ENCODE measurements at places on chromosomes 4 and X. TPM values are rescaled to one million over a fixed set of nuclear protein-coding genes. Genes with fewer than 3 reads are reported as not detected.

DNA sequence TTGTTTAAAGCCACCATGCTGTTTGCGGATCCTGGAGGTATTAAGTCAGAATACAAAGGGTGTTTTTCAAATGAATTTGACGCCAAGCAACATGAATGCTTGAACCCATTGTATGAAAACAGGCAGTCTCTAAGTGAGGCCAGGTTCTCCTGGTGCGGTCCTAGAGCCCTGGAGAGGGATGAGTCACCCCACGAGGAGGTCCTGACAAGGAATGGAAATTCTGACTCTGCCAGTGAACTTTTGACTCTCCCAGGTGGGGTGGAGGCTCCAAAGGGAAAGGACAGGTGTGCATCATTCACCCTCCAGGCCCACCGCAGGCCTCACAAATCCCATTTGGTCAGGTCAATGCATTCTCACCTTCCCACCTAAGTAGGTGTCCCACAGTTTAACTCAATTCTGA is 1.5 kb downstream of the TRIM2 start:
- no peaks in the 10 kb centered on the region for H3K27me3 ChIP-seq
- H3K27ac ChIP-seq = no peak overlapping the region
- no peak for DNase-seq
- no peak overlapping the region for H3K4me3 ChIP-seq
- no peaks in the 10 kb centered on the region for H3K36me3 ChIP-seq

DNA sequence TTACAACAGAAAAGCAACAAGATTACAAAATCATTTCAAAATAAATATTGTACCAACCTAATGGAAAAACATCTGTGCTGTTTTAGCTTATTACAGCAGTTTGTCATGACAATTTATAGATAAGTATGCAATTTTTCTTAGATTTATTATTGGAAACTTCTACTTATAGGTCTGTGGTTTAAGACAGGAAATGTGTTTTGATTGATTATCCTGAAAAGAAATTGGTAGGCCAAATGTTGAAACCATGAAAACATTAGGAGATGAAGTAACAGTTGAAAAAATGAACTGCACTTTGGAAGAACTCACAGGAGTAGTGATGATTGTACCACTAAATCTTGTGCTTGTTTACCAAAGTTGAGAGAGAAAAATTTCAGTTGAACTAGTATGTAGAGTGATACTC is 162.2 kb upstream of the GIMD1 start:
- H3K4me1 ChIP-seq = no peaks in the 10 kb centered on the region
- H3K36me3 ChIP-seq = no peaks in the 10 kb centered on the region
- no peak overlapping the region for H3K27ac ChIP-seq
- H3K27me3 ChIP-seq = no peaks in the 10 kb centered on the region

- H3K4me1 ChIP-seq = no peaks in the 10 kb centered on the region
- H3K27ac ChIP-seq = no peak overlapping the region
- no peaks in the 10 kb centered on the region for H3K27me3 ChIP-seq
- no peak for DNase-seq
- no peak overlapping the region for H3K4me3 ChIP-seq
- no peaks in the 10 kb centered on the region for H3K36me3 ChIP-seq
Measured at GRCh38 chrX:38595801-38596200, 34.5 kb downstream of the TSPAN7 start.

The NDUFA1 gene
- 202 TPM for total RNA-seq

DNA sequence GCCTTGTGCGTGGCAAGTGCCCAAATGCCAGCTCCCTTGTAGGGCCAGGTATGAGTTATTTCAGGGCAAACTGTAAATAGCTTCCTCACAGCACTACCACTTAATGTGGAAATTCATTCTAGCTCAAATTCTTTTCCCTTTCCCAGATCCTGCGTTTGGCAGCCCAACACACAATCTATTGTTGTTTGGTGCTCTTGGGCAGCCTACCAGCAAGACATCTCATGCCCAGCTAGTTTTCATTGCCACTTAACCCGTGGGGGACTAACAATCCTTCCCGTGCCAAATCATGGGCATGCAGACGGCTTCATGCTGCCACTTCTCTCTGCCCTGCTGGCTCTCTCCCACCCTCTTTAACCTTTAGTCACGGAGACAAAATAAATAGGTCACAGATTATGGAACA is 454.2 kb downstream of the GRIA2 start:
- H3K4me1 ChIP-seq = no peaks in the 10 kb centered on the region
- H3K27ac ChIP-seq = no peak overlapping the region
- no peak for DNase-seq
- no peaks in the 10 kb centered on the region for H3K36me3 ChIP-seq
- H3K27me3 ChIP-seq = no peaks in the 10 kb centered on the region

The DGAT2L6 gene
- not detected for total RNA-seq

DNA sequence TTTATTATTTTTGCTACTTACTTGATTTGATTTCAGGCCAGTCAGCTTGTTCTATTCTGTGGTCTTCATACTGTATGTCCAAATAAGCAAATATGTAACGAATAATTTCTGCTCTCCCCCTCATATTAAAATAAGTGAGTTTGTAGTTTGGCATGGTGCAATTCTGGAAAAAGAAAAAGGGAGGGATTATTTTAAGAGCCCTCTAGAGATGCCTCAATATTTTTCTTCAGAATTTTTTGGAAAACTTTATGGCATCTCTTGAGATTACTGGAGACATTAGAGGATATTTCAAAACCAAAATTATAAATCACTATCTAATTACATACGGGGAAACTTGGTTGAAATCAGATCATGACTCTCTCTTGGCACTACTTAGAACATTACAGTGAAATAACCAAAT is 8.2 kb downstream of the HPGDS start:
- no peaks in the 10 kb centered on the region for H3K36me3 ChIP-seq
- no peak overlapping the region for H3K4me3 ChIP-seq
- no peaks in the 10 kb centered on the region for H3K27me3 ChIP-seq
- H3K27ac ChIP-seq = no peak overlapping the region

- H3K36me3 ChIP-seq = no peaks in the 10 kb centered on the region
- no peak overlapping the region for H3K4me3 ChIP-seq
- H3K27me3 ChIP-seq = no peaks in the 10 kb centered on the region
- no peak for DNase-seq
Measured at GRCh38 chr4:10747186-10747585, 62.6 kb upstream of the CLNK start.

The GRID2 gene
- total RNA-seq = 0.16 TPM

DNA sequence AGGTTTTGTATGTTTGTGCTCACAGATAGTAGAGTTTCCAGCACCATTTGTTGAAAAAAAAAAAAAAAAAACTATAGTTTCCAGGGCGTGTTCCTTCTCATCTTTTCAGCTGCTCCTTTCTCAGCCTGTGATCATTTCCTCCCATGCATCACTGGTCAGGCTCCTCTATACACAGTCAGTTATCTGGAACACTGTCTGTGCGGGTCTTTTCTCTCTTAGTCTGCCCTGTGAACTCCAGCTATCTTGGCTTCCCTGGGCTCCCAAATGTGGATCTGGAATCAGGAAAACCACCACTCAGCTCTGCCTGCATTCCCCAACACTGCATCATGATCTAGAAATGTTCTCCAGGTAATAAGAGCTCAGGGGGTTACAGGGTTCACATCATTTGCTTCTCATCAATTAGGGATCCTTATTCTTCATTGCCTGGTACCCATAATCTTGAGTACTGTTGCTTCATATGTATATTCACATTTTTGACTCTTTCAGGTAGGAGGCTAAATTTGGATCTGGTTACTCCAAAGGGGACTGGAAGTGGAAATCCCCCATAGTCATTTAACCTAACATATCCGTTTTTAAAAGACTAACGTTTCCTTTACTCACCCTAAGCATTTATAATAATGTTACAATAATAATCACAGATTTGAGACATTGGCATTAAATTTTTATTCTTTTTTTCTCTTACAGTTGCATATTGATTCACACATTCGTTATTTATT is 221.8 kb upstream of the KLF3 start:
- H3K4me1 ChIP-seq = no peaks in the 10 kb centered on the region
- no peaks in the 10 kb centered on the region for H3K36me3 ChIP-seq
- no peak for DNase-seq
- H3K27me3 ChIP-seq = no peaks in the 10 kb centered on the region
- no peak overlapping the region for H3K4me3 ChIP-seq
- H3K27ac ChIP-seq = no peak overlapping the region

- peak overlapping the region; percentile 59 for H3K4me3 ChIP-seq
- H3K27me3 ChIP-seq = no peaks in the 10 kb centered on the region
- no peaks in the 10 kb centered on the region for H3K36me3 ChIP-seq
- H3K27ac ChIP-seq = no peak overlapping the region
- no peaks in the 10 kb centered on the region for H3K4me1 ChIP-seq
Measured at GRCh38 chrX:129979207-129979920, 3.1 kb upstream of the BCORL1 start.

DNA sequence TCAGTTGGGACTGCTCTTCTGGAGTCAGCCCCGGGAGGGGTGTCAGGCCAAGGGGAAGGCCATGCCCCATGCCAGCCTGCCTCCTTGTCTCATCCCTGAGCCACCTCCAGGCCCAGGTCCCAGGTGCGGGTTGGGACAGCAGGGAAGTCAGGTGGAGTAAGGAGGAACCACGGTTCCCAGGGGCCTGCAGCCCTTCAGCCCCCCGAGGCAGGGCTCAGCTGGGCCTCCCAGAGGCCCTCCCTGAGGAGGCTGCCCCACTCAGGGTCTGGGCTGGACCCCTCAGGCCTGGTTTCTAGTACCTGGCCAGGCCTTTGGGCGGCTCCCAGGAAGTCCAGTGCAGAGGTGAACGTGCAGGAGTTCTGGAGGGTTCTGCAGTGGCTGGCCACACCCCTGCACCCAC is 23.4 kb upstream of the FGFR3 start:
- H3K36me3 ChIP-seq = no peaks in the 10 kb centered on the region
- no peak overlapping the region for H3K4me3 ChIP-seq
- no peak for DNase-seq
- no peaks in the 10 kb centered on the region for H3K27me3 ChIP-seq
- no peak overlapping the region for H3K27ac ChIP-seq

- H3K27ac ChIP-seq = no peak overlapping the region
- H3K36me3 ChIP-seq = no peaks in the 10 kb centered on the region
- DNase-seq = no peak
- H3K4me3 ChIP-seq = no peak overlapping the region
- H3K27me3 ChIP-seq = no peaks in the 10 kb centered on the region
Measured at GRCh38 chr4:108372681-108373080, 203.9 kb upstream of the LEF1 start.

The TSPAN7 gene
- 100 TPM for total RNA-seq

DNA sequence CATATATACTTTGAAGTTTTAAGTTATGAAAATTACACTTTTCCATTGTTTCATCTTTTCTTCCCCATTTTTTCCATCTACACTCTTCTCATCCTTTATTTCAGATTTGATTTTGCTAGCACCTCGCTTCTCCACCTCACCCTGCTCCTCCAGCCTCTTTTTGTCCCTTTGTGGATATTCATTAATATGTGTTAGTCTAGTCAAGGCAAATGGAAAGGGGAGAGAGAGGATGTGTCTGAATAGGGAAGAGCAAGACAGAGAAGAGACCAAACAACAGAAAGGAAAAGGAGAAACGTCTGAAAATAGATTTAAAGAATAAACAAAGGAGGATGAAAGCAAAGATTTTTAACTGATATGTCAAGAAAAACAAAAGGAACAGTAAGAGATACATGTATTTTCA is 24.1 kb downstream of the GPM6A start:
- H3K27me3 ChIP-seq = no peaks in the 10 kb centered on the region
- H3K4me1 ChIP-seq = no peaks in the 10 kb centered on the region
- no peak overlapping the region for H3K27ac ChIP-seq
- no peaks in the 10 kb centered on the region for H3K36me3 ChIP-seq

GRCh38 chrX:103781062-103781402 is 4.4 kb downstream of the PLP1 start:
- H3K4me3 ChIP-seq = no peak overlapping the region
- H3K4me1 ChIP-seq = no peaks in the 10 kb centered on the region
- DNase-seq = peak; percentile 42
- no peaks in the 10 kb centered on the region for H3K36me3 ChIP-seq
- H3K27ac ChIP-seq = no peak overlapping the region

The LNX1 gene
- 8.9 TPM for total RNA-seq

DNA sequence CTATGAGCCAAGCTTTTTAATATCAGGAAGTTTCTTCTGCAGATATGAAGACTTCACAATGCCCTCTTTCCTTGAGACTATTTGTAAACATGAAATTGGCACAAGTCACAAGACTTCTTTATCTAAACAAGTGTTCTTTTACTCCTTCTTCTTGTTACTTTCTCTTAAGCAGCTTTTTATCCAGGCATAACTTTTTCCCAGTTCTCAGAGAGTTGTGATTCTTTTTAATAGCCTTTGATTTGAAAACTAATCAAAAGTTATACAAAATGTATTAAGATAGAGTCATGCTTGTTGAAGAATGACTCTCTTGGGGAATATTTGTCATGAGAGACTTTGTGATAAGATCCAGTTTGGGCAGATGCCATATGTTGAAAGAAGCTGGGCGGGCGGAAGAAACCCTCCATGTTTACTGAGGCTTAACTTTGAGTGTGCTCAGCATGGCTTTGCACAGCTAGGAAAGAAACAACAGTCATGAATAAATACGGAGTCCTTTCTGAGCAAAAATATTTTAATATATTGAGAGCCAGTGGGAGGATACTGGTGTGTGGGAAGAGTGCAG is 39.3 kb downstream of the SYTL5 start:
- H3K27me3 ChIP-seq = no peaks in the 10 kb centered on the region
- no peaks in the 10 kb centered on the region for H3K36me3 ChIP-seq
- no peaks in the 10 kb centered on the region for H3K4me1 ChIP-seq
- DNase-seq = no peak
- no peak overlapping the region for H3K4me3 ChIP-seq
- no peak overlapping the region for H3K27ac ChIP-seq

DNA sequence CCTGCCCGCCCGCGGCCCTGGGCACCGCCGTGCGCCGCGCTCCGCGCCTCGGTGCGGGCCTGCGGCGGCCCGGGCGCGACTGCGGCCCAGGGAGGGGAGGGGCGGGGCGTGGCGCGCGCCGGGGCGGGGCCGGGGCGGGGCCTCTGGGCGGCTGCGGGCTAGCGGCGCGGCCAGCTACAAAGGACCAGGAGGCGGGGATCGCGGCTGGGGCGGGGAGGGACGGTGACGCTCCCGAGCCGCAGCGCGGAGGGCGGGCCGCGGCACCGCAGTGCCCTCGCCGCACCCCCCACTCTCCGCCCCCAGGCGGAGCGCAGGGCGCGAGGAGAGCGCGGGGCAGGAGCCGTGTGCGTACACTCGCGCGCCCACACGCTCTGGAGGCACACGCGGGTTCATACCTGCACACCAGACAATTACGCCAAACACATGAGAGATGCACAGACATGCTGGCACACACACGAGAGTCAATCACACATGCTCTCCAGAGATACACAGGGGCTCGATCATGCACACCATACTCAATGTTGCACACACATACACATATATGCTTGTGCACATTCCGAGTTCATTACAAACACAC is at the start of gene CRMP1:
CRMP1 (minus strand) TSS at position 83 of the 577 bp plus-strand sequence. CDS start 117 bp downstream, outside the sequence.
- no peaks in the 10 kb centered on the region for H3K36me3 ChIP-seq
- H3K4me1 ChIP-seq = peaks cover 17% of the 10 kb centered on the region
- no peak within 1 kb of the TSS for H3K27ac ChIP-seq
